CD4-positive, alpha-beta T cell treated with Interleukin-2 at 100 ng/mL for 4 hours (primary cell): ENCODE measurements at places on chromosomes 5 and 9.

DNA sequence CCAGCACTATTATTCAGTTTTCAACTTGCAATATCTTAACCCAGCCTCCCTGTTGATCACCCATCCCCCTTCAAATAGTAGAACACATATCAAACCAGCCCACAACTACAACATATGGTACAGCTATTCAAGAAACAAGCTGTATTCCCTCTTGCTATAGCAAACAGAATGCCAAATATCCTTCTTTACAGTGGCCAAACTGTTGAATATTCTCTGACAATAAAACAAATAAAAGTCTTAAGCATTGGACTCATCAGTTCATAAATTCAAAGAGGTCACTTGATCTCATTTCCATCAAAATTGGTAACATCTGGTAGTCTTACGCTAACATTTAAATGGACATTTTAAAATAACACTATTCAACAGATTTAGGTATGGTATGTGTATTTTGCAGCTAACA lies 350.8 kb downstream of the EFNA5 start:
- DNase-seq, result no peak

DNA sequence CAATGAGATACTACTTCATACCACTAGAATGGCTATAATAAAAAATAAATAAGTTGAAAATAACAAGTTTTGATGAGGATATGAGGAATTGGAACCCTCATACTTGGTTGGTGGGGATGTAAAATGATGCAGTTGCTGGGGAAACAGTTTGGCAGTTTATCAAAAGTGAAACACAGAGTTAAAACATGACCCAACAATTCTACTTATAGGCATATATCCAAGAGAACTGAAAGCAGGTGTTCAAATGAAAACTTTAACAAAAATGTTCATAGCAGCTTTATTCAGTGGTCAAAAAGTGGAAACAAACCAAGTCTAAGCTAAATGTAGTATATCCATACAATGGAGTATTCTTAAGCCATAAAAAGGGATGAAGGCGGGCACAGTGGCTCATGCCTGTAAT lies 13.1 kb upstream of the LHFPL2 start:
- no peak for DNase-seq

- DNase-seq, result no peak
These were observed 37.1 kb downstream of the LURAP1L start for GRCh38 chr9:12811935-12812334.

DNA sequence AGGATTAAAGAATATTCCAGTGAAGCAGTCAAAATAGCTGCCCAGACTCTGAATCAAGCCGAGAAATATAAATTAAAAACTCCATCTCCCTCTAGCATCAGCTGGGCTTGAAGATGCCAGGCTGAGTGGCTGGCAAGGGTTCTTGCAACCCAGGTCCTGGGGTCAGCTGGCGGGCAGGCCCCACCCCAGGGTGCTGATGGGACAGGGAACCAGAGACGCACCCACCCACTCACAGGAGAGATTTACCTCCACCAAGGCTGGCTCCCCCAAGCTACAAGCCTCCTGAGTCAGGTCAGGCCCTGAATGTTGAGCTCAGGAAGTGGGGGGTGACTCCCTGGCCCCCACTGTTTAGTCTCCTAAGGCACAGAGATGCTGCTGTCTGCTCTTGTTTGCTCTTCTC lies 83.9 kb upstream of the HSPA9 start:
- DNase-seq, result no peak

DNA sequence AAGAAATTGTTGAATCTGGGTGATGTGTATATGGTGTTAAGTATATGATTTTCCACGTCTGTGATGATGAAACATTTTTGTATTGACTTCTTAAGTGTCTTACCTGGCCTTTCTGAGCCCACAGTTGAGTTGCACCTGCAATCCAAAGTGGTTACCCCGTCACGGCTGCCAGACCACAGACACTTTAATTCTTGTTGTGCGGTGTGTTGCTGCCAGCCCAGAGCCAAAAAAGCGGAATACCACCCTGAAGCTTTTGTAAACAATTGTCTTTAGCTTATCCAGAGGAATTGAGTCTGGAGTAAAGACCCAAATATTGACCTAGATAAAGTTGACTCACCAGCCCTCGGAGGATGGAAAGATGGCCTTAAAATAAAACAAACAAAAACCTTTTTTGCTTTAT lies 35.1 kb downstream of the MTAP start:
- no peak for DNase-seq

GRCh38 chr9:74463825-74464224 lies 33.3 kb upstream of the RORB start:
- DNase-seq, result no peak

GRCh38 chr5:89445106-89445745 lies 562.2 kb upstream of the MEF2C start:
- DNase-seq, result no peak
